ENCODE measurements at places on chromosomes 7 and 10. TPM values are rescaled to one million over a fixed set of nuclear protein-coding genes. Genes with fewer than 3 reads are reported as not detected.

The TRPV5 gene
- not detected for total RNA-seq

The NKX2-3 gene
- not detected for total RNA-seq

The CWF19L1 gene
- 60.1 TPM for total RNA-seq

The HOXA10 gene
- total RNA-seq, result not detected

The TMUB1 gene
- total RNA-seq, result 46.6 TPM

The PLEKHS1 gene
- not detected for total RNA-seq

The ZNF92 gene
- total RNA-seq, result 29.7 TPM

The ATP6V0A4 gene
- not detected for total RNA-seq

The HGF gene
- total RNA-seq, result not detected

The GRB10 gene
- 5.9 TPM for total RNA-seq

The EBF3 gene
- total RNA-seq, result not detected

The RPEL1 gene
- total RNA-seq, result not detected

The GIMAP6 gene
- 14.3 TPM for total RNA-seq

The RABGEF1 gene
- 20.1 TPM for total RNA-seq

The CYP2E1 gene
- total RNA-seq, result 2.0 TPM

The GHRHR gene
- not detected for total RNA-seq

The CYP26C1 gene
- total RNA-seq, result 0.14 TPM

The ABCB4 gene
- not detected for total RNA-seq

The COL17A1 gene
- total RNA-seq, result not detected

The HHEX gene
- total RNA-seq, result 0.96 TPM

The KCNIP2 gene
- 1.6 TPM for total RNA-seq

The HOXA9 gene
- total RNA-seq, result not detected

The HPS1 gene
- total RNA-seq, result 49.8 TPM

The ECHDC3 gene
- 1.6 TPM for total RNA-seq

The CLIP2 gene
- 2.7 TPM for total RNA-seq

The RASSF4 gene
- 0.88 TPM for total RNA-seq

The MYL10 gene
- not detected for total RNA-seq

The UNCX gene
- not detected for total RNA-seq

The FAM204A gene
- total RNA-seq, result 47.3 TPM

The PRSS58 gene
- total RNA-seq, result not detected

The ADARB2 gene
- total RNA-seq, result 0.14 TPM

The SLC18A2 gene
- 0.92 TPM for total RNA-seq

All from CD4-positive, alpha-beta T cell (primary cell).